GM10248 (cell line): ENCODE measurements at places on chromosomes 16 and 17.

- no peak for DNase-seq
Observed at GRCh38 chr16:21568502-21569189, 30.7 kb upstream of the METTL9 start.

- peak; percentile 16 for DNase-seq
Observed at GRCh38 chr17:74532115-74532514, 840 bp upstream of the CD300LB start.

- no peak for DNase-seq
Observed at GRCh38 chr17:40554646-40555295, 10.5 kb downstream of the CCR7 start.

- DNase-seq = no peak
Observed at GRCh38 chr17:82349287-82349701, 9.8 kb upstream of the TEX19 start.

DNA sequence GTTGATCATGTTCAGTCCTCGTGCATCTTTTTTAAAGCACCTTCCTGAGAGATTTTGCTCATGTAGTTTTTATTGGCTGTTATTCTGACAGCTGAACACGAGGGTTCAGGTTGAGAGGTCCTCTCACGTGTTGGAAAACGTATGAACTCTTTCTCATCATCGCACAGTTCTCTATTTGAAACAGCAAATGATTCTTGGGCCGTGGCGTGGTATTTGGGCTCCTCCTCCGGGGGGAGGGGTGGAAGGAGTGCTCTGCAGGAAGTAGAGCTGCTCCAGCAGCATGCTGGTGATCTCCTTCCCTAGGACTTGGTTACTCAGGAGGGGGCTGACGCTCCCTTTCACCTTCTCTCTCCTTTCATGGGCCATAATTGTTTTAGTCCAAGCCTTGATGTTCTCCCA, 70.4 kb downstream of the KSR1 start:
- DNase-seq = peak; percentile 48

- DNase-seq = no peak
Observed at GRCh38 chr16:25817295-25817694, 125.5 kb downstream of the HS3ST4 start.
